ENCODE measurements at places on chromosomes 11 and 22. TPM values are rescaled to one million over a fixed set of nuclear protein-coding genes. Genes with fewer than 3 reads are reported as not detected.

Gene OR8D4
- total RNA-seq, result under 0.01 TPM

Gene CBLIF
- total RNA-seq, result not detected

Gene SLC5A1
- 2.1 TPM for total RNA-seq

Gene FADS3
- 43.3 TPM for total RNA-seq

Gene BACE1-AS
- total RNA-seq, result 3.7 TPM

Gene CCDC83
- not detected for total RNA-seq

Gene GSTT2B
- total RNA-seq, result 4.7 TPM

Gene GLYATL1
- not detected for total RNA-seq
